ENCODE measurements at places on chromosomes 4 and X.

DNA sequence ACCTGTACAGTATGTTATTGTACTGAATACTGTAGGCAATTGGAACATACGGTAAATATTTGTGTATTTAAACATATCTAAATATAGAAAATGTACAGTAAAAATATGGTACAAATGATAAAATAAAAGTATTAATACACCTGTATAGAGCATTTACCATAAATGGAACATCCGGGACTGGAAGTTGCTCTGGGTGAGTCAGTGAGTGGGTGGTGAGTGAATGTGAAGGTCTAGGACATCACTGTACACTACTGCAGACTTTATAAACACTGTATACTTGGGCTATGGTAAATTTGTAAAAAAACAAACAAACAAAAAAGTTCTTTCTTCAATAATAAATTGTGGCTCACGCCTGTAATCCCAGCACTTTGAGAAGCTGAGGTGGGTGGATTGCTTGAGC lies 52.4 kb upstream of the FHL1 start:
- no peak for DNase-seq

DNA sequence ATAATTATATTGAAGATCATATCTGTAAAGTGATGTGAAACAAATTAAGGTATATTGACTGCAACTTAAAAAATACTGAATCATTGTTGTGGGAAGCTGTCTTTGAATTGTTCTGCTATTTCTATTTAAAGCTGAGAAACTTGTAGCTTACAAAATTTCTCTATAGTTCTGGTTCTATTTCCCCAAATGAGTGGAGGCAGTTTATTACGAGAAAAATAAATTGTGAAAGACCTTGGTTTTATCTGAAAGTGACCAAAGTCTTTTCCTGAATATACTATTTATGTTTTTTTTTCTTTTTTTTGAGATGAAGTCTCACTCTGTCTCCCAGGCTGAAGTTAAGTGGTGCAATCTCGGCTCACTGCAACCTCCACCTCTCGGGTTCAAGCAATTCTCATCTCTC lies 165.4 kb downstream of the SH3BGRL start:
- DNase-seq = no peak

- DNase-seq = no peak
Measured at GRCh38 chr4:87506974-87507701, 22.0 kb downstream of the SPARCL1 start.

- DNase-seq = no peak
Measured at GRCh38 chr4:6693231-6694176, at the start of gene S100P. TSS of gene S100P (plus strand) at chr4:6693878. CDS start at chr4:6693933, 55 bp downstream.

GRCh38 chr4:23942471-23942870 lies 52.6 kb upstream of the PPARGC1A start:
- no peak for DNase-seq

DNA sequence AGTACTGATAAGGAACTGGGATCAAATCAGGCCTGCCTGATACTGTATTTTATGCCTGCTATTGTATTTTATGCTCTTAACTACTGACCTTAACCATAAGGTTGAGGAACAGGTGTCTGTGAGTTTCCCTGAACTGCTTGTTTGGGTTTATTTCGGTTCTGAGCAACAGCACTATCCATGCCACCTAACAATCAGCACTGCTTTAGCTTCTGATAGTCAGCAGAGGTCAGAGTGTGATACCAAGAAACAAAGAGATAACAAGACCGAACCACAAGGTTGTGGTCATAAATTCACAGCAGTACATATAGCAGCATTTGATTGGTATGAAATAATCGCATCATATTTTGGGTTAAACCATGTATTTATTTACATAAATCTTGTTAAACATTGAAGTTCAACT lies 362.2 kb downstream of the FGF13 start:
- DNase-seq = no peak

- DNase-seq = no peak
Measured at GRCh38 chr4:87717276-87718031, 67.4 kb downstream of the DMP1 start.

DNA sequence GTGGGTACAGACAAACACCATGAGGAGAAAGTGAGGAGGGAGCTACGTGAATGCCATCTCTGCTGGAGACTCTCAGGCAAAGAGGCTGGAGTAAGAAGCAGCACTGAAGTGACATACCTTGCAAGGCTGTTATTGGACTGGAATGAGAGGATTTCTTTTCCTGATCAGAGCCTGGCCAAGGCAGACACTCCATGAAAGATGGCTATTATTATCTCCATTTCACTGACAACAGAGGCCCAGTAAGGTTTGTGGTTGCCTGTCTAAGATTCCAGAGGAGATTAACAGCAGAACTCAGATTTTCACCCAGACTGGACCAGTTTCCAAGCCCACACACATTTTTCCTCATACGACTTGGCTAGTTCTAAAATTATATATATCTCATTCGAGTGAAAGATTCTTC lies 162.0 kb upstream of the EOLA2 start:
- no peak for DNase-seq

DNA sequence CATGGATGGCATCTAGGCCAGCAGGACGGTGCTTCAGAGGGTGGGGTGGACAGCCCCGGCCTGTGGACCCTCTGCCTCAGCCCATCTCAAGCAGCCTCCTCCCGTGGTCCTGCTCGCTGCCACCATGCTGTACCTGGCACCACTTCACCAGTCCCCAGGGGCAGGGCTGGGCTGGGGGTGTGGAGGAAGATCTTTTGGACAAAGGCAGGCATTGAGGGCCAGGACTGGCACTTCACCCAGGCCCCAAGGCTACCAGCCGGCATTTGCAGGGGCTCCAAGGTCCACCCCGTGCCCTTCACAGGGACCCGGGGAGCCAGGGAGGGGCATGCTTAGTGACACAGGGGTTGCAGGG lies 713 bp downstream of the PLXNB3 start:
- DNase-seq = no peak

DNA sequence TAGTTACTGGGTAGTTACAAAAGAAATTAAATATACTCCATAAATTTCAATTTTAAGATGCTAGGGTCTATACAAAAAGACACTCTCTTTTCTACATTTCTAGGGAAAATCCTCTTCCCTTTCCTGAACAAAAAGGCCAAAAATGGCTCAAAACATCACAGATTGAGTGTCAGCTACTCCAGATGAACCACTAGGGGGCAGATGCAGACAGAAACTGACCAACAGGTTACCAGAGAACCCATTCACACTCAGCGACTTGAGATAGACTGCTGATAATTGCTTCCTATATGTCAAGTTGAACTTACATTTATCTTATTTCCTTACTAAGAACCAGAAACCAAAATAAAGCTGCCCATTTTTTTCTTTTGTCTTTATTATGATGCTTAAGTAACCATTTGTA lies 83.4 kb upstream of the MID1IP1 start:
- peak; percentile 3 for DNase-seq

- no peak for DNase-seq
Measured at GRCh38 chrX:41198410-41198809, 113.2 kb downstream of the USP9X start.

- DNase-seq = no peak
Measured at GRCh38 chr4:150240011-150240410, 161.8 kb downstream of the DCLK2 start.

DNA sequence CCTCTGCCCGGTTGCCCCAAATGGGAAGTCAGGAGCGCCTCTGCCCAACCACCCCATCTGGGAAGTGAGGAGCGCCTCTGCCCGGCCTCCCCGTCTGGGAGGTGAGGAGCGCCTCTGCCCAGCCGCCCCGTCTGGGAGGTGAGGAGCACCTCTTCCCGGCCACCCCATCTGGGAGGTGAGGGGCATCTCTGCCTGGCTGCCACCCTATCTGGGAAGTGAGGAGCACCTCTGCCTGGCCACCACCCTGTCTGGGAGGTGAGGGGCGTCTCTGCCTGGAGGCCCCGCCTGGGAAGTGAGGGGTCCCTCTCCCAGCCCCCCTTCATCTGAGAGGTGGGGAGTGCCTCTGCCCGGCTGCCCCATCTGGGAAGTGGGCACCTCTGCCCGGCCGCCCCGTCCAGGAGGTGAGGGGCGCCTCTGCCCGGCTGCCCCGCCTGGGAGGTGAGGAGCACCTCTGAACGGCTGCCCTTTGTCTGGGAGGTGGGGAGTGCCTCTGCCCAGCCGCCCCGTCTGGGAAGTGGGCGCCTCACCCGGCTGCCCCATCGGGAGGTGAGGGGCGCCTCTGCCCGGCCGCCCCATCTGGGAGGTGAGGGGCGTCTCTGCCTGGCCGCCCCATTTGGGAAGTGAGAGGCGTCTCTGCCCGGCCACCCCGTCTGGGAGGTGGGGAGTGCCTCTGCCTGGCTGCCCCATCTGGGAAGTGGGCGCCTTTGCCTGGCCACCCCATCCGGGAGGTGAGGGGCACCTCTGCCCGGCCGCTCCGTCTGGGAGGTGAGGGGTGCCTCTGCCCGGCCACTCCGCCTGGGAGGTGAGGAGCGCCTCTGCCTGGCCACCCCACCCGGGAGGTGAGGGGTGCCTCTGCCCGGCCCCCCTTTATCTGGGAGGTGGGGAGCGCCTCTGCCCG lies 10.6 kb downstream of the PABPC1L2A start:
- DNase-seq = no peak

DNA sequence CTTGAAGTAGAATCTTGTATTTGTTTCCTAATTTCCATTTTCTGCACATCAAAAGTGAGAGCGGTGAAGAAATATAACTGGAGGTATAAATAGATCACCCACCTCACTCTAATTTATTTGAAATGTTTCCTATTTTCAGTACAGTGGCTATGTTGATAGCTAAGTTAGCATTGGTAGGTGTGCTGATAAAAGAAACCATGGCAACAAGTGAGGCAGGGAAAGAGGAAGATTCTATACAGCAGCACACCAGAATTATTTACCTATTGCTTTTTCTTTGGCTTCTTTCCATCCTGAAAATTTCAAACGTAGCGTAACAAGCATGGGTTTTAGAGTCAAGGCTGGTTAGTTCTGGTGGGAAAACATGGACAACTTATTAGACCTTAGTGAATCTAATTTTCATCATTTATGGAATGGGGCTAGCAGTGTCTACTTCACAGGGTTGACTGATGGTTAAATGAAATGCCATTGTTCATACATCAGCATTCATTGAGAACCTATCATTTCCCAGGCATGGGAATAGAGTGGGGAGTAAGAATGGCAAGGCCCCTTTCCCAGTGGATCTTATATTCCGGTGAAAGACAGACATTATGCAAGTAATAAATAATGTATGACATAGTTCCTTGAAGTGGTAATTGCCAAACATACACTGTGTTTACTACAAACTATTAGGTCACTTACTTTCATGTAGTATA lies 30.6 kb upstream of the CTSO start:
- DNase-seq = no peak

DNA sequence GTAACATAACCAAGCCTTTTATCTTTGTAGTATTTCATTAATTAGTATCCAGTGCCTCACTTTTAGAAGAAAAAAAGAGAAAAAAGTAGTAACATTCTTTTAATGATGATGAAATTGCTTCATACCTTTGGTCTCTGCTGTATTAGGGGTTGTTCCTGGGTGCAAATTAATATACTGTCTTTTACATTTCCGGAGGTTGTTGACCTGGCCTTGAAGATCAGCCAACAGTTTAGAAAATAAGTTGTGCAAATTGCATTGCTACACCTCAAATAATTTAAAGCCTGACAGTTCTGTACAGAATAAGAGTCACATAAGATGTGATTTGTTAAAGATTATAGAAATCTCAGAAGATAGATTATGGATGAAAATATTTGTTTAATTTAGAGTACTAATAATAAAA lies 3.8 kb downstream of the NFKB1 start:
- DNase-seq = no peak

DNA sequence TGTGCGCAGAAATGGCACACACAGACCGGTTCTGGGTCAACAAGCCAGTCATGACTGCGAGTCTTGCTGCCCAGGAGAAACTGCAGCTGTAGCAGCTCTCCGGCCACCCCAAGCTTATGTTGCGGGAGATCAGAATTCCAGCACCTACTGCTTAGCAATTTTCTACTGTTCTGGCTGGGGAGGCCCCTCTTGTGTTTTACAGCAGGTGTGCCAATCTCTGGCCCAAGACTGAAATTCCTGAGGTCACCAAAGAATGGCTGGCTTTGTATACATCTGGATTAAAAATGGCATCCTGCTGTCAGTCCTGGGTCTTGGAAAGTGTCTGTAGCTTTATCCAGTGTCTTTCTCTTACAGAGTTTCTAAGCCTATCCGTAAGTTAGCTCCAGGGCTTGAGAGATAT lies 68.9 kb upstream of the TRAM1L1 start:
- DNase-seq = no peak

GRCh38 chrX:15151267-15152186 lies 118.4 kb downstream of the ASB9 start:
- no peak for DNase-seq

GRCh38 chr4:5785806-5786680 lies 75.0 kb downstream of the EVC start:
- DNase-seq = no peak

DNA sequence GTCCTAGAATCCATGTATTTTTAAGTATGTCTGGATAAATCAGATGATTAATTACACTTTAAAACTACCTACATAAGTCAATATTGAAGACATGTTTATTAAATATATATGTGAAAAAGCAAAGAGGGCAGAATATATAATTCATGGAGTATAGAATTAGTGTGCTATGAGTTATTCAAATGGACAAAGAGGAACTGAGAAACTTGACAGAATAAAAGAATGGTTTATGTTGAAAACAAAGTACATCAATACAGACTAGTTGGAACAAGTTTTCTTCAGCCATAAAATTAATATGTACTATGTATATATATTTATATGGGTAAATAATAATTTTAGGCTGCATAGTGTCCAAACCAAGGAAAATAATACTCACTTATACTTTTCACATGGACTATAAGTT lies 173.5 kb downstream of the NPFFR2 start:
- DNase-seq = no peak

- no peak for DNase-seq
Measured at GRCh38 chr4:151700566-151701316, 60.1 kb downstream of the GATB start.
